Dermis microvascular lymphatic vessel endothelial cell (primary cell): ENCODE measurements at places on chromosomes 6 and 20. TPM values are rescaled to one million over a fixed set of nuclear protein-coding genes. Genes with fewer than 3 reads are reported as not detected.

The TMEM74B gene
- 0.26 and 0.76 TPM in 2 replicates for total RNA-seq

DNA sequence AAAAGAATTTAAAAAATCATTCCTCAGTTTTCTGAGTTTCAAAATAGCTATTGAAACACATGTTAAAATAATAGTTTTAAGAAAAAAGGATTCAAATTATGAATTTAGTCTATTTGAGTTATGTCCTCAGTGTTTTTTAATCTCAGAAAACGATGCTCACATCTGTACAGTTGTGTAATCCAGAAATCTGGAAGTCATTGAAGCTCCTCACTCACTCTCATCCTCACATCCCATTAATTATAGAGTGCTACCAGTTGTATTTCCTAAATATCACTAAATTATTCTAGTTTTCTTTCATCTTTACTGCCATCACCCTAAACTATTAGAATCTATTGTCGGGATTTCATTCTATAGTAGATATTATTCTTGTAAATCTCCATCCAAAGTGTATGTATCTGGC is 234.7 kb upstream of the RIMS1 start:
- DNase-seq = no peak

- DNase-seq = peak; percentile 7
Measured at GRCh38 chr6:7085911-7086310, 21.9 kb upstream of the RREB1 start.

GRCh38 chr6:13302751-13303667 is 25.3 kb downstream of the TBC1D7 start:
- DNase-seq = peak; percentile 6

DNA sequence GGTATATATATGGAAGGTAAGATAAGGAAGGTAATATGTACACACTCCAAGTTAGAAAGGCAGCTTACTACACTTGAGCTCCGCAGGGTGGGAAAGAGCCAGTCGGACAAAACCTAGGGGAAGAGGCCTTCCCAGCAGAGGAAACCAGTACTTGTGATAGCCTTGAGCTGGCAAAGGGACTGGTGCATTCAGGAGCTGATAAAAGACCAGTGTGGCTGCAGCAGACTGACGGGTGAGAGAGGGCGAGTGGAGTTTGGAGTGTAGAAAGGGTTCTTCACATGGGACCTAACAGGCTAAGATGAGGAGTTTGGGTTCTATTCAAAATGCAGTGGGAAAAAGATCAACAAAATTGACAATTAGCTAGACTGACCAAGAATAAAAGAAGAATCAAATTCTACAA is 49.3 kb upstream of the KIF13A start:
- no peak for DNase-seq

GRCh38 chr20:46830886-46831632 is 63.6 kb upstream of the EYA2 start:
- DNase-seq = no peak
